ENCODE measurements at places on chromosomes 6 and 20.
A peak's percentile ranks its signal among the peaks of the same experiment; 100 is the strongest.

DNA sequence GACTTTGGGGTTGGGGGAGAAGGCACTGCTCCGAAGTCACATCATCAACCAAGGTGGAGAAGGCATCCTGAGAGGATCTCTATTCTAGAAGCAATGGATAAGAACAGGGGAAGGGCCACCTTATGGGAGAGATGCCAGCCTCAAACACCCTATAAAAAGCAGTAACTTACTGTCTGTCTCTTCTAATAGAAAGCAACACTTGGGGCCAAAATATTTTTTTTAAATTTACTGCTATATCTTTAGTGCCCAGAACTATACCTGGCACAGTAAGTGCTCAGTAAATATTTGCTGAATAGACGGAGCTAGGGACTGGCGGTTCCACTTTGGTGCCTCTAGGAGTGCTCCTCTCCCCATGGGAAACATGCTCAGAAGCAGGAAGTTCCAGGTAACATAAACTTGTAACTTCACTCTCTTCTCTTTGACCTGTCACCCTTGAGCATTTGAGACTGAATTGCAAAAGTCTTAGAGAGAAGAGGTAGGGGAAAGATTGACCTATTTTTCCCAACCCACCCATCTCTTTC is 807 bp upstream of the OTOR start:
- no peak for DNase-seq

- no peak for DNase-seq
Observed at GRCh38 chr20:63699466-63700198, 3.2 kb downstream of the TNFRSF6B start.

GRCh38 chr6:16311763-16312162 is 73.4 kb downstream of the GMPR start:
- no peak for DNase-seq

GRCh38 chr6:32668226-32668747 is 1.8 kb upstream of the HLA-DQB1 start:
- peak; percentile 40 for DNase-seq

DNA sequence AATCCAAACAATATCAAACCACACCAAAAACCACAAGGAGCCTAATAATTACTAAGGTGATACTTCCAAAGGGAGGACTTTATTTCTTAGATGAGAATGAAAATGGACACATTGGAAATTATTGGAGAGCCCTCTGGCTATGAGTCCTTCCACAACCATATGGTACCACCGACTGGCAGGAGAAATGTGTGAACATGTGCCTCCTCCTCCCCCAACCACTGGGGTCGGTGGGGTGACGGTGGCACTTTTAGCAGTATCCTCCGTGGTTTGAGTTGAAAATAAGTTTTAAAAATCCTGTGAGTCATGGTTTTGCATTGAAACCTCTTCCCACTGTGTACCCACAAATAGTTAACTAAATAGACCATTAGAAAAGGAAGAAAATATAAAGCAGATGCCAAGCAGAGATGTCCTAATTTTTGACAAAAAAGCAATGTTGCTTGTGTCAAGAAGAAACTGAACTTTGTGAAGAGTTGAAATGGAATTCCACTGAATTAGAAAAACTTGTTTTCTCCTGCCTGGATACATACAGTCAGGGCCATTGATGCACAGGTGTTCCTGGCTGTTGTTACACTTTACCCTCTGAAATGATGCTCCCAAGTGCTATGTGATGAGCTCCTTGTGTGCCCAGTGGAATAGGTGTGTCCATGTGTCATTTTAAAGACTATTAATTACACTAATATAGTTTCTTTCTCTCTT is 3.2 kb downstream of the EDN1 start:
- DNase-seq = no peak

DNA sequence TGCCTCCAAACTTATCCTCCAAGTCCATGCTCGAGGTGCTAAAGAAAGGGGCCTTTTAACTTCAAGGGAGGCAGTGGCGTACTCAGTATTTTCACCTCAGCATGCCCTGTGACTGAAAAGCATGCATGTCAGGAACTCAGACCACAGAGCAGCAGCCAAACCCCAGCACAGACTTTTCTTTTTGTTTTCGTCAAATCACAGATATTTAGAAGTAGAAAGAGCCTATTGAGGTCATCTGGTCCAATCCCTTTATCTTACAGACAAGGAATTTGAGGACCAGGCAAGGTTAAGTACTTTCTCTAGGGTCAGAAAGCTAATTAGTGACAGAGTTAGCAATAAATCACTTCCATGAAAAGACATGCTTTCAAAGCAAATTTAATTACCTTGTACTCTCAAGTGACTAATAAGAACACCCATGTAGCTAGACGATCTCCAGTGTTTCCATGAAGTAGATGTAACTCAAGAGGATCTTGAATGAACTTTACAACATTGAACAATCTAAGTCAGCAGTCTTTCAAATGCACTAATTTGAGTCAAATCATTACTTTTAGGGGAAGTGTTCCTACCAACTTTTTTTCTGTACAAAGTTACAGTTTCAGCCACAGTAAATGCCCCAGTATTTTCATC is 35.9 kb downstream of the MOXD1 start:
- no peak for DNase-seq

GRCh38 chr20:46358346-46359058 is 47.9 kb downstream of the ELMO2 start:
- no peak for DNase-seq

- peak; percentile 70 for DNase-seq
Observed at GRCh38 chr20:35994994-35995453, 26.6 kb downstream of the CNBD2 start.

DNA sequence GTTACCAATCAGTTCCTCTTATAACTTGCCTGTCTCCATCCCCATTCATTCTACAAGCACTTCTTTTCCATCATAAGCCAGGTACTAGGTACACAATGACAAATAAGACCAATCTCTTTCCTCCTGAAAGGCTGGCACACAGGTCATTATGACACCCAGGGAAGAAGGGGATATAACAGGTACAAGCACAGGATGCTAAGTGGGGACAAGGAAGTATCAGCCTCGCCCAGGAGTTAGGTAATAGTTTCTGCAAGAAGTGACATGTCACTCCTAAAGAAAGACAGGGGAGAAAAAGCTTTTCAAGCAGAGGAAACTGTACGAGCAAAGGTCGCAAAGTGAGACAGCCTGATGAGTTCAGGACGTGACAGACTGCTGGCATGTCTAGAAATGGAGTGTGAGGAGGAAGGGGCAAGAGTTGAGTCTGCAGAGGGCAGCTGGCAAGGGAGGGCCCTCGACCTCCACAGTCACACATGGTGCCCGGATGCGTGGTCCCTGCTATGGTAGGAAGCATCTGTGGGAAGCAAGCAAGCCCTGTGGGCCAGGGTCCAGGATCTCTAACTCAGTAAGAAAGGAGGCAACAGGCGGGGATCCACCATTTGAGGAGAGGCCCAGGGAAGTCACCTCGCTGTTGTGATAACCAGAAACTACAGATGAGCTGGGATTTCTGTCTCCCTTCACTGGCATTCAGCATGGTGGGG is 40.4 kb downstream of the GPLD1 start:
- no peak for DNase-seq

DNA sequence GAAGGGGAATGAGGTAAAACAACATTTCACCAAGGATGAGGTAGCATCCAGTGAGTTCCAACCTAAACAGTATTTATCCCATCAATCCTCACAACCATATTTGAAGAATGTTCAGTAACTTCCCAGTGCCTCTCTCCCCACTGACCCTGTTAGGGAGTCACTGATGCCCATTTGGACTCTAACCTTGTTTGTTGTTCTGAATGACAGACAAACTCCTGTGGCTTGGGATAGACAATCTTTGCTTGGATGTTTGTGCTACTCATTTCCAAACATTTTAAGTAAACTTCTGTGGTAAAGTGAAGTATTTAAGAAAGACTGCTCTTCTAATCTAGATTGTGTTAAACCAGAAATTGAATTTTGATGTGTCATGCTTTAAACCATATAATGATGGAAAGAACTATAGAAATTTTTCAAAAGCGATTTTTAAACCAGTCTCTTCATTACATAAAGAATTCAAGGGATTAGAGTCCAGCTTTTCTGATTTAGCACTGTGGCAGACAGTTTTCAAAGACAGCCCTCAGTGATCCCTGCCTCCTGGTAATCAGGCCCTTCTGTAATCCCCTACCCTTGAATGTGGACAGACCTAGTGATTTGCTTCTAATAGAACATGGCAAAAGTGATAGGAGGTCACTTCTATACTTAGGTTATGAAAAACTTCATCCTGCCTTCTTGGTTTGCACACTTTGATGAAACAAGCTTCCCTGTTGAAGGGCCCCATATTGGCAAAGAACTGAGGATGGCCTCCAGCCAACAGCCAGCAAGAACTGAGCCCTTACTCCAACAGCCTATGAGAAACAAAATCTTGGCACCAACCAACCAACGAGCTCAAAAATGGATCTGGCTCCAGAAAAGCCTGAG is 191.6 kb downstream of the DST start:
- peak; percentile 70 for DNase-seq

GRCh38 chr6:139135578-139136545 is 982 bp downstream of the HECA start:
- DNase-seq = peak; percentile 48

DNA sequence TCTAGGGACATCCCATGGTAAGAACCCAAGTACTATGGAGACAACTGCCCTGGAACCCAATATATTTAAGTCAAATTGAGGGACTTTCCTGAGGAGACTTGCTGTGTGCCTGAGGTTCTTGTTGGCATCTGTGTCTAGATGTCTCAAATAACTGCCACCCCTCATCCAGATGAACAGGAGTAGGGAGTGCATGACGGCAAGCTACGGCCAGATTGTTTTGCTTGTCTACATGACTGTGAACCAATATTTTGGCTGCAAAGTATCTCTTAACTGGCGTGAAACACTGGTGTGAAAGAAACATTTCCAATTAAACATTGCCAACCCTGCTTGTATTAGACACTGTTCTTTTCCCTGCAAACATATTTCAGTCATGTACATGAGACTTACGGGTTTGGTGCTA is 52.4 kb upstream of the SIM1 start:
- no peak for DNase-seq

- no peak for DNase-seq
Observed at GRCh38 chr6:165110860-165111259, 198.5 kb downstream of the C6orf118 start.

DNA sequence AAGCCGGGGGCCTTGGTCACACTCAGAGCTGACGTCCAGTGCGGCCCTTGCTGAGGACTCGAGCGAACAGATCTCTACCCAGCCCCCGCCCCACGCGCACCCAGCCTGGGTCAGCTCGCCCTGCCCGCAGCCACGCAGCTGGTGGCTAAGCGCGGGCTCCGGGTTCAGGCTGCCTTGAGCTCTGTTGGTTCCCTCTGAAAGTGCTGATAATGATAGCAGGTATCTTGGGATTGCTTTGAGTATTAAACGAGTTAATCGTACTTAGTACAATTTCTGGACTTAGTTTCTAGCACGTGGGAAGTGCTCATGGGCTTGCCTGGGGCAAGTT is 88.1 kb upstream of the TGM3 start:
- no peak for DNase-seq

- DNase-seq = no peak
Observed at GRCh38 chr20:42258564-42259302, 640.6 kb upstream of the CHD6 start.

DNA sequence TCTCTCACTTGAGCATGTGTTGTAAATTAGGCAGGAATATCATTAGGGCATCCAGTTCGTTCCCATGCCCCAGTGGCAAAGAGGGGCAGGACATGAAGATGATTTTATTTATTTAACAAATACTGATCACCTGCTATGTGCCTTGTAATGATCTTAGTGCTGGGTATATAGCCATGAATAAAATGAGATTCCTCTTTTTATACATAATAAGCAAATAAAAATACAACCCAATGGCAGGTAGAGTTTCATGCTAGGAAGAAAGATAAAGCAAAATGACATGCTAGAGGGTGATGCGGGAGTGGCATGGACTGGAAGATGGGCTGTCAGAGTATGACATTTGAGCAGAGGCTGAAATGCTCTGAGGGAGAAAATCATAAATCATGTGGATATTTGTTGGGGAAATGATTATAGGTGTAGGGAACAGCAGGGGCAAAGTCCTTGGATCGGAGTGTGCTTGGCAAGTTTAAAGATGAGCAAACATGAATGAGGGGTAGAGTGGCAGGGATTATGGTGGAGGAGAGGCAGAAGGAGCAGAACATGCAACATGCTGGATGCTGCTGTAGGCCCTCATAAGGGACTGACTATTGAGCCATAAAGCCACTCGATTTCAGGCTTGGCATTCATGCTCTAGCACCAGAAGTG is 342.1 kb downstream of the PLCB1 start:
- no peak for DNase-seq

DNA sequence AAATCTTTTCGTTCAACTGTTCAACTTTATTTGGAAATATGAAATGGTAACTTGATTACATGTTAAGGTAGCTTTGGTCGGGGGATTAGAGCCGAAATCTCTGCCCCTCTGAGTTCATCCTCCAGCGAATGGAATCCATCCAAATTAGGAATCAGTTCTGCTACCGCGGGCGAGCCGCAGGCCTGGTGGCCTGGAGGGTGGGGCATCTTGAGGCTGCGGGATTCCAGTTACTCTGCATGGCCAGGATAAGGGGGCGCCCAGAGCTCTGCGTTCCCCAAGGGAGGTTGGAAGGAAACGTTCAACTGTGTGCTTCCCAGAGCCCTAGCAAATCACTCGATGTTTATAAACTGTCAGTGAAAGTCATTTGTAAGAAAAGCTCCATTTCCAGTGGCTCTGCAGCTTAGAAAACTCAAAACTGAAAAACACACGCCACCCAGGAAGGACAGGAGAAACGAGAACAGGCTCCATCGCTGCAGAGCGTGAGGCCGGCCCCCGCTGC is 262.2 kb downstream of the TAF4 start:
- peak; percentile 8 for DNase-seq

DNA sequence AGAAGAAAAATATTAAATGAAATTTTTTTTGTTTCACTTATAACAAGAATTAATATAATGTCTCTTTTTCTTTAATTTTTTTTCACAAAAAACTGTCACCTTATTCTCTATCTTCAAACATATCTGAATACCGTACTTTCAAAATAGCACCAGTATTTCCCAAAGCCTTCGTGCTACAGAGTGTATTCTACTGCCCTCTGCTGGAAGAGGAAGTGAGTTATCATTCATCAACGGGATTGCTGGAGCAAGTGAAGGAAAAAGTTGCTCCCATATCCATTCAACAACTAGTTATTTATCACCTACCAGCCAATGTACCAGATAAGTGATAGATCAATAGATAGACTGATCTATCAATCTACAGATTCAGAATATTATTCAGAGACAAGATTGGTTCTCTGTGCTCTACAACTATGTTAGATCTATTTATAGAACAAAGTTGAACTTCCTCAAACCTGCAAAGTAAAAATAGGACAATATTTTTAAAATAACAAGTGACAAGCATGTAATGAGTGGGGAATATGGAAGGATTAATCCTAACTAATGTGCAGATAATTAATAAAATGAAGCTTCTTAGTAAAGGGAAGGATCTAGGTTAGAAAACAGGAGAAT is 26.7 kb upstream of the TFAP2B start:
- DNase-seq = peak; percentile 14

DNA sequence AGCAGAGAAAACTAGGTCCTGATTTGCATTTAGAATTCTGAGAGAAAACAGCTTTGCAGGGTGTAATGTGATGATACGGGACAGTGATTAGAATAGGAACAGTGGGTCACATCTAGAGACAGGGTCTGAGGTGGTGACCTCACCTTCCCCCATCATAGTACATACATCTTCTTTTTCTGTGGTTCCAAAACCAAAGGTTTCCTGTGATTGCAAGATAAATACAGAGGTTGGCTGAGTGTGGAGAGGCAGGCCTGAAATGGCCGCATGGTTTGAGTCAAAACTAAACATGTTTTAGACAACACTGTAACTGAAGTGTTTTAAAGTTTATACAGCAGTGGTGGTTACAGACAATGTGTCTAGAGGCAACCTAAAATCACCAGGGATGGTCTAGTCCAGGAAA is 10.4 kb upstream of the NT5DC1 start:
- no peak for DNase-seq
